ENCODE measurements at places on chromosomes 12 and 14.

DNA sequence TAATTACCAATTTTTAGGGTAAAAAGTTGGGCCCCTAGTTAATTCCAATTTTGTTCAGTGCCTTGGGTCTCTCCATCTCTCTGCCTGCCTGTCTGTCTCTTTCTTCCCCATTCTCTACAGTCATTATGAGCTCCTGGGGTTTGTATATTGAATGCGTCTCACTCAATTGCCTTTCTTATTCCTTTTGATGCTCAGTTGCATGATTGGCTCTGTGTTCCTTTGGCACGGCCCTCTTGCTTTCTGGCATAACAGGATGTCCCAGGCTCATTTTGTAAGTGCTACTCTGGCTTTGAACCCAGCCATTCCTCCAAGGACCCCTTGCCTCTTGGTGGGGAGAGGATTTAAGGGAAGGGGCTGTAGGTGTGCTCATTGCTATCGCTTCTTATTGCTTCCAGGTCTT is 35.6 kb downstream of the ZNF664 start:
- no peak for DNase-seq

GRCh38 chr12:96862326-96862725 is 44.7 kb upstream of the NEDD1 start:
- DNase-seq = no peak

- DNase-seq = no peak
Measured at GRCh38 chr14:71725922-71726579, 206.2 kb upstream of the RGS6 start.

DNA sequence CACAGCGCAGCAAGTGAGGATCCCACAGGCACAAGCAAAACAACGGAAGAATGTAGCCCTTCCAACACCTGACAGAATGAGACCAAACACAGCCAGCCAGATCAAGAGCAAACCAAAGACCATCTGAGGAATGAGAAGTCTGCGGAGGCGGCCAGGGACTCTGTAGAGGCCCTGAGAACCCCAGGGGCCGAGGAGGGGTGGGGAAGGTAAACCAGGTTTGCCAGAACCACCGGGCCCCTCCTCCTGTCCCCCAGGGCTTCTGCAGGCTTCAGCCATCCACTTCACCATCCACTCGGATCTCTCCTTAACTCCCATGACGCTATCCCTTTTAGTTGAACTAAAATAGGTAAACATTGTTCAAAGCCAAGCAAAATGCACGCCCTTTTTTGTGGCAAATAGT is 37.4 kb downstream of the ZCRB1 start:
- DNase-seq = no peak

- peak; percentile 49 for DNase-seq
Measured at GRCh38 chr12:131242741-131243496, 289.2 kb downstream of the ADGRD1 start.

GRCh38 chr14:70662816-70663215 is 21.1 kb downstream of the TTC9 start:
- no peak for DNase-seq

DNA sequence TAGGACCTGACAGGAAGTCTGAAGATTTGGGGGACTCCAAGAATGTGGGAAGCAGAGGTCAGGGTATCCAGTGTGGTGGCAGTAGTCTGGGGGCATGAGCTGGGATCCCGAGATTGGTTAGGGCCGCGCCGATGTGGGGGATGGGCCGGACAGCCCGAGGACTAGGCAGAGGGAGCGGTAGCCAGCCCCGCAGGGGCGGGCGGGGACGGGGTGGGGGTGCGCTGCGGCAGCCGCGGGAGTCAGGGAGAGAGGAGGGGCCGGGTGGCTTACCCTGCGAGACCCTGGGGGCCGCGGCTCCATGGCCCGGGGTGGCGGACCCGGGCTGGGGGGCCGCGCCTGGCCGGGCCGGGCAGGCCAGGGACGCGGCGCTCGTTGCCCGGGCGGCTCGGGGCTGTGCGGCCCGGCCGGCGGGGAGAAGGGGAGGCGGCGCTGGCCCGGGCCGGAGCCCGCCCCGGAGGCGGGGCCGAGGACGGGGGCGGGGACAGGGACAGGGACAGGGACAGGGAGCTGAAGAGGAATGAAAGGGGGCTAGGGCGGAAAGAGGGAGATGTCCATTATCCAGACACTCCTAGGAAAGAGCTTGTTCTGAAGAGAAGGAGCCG is 5.6 kb downstream of the ZNF385A start:
- DNase-seq = peak; percentile 92

DNA sequence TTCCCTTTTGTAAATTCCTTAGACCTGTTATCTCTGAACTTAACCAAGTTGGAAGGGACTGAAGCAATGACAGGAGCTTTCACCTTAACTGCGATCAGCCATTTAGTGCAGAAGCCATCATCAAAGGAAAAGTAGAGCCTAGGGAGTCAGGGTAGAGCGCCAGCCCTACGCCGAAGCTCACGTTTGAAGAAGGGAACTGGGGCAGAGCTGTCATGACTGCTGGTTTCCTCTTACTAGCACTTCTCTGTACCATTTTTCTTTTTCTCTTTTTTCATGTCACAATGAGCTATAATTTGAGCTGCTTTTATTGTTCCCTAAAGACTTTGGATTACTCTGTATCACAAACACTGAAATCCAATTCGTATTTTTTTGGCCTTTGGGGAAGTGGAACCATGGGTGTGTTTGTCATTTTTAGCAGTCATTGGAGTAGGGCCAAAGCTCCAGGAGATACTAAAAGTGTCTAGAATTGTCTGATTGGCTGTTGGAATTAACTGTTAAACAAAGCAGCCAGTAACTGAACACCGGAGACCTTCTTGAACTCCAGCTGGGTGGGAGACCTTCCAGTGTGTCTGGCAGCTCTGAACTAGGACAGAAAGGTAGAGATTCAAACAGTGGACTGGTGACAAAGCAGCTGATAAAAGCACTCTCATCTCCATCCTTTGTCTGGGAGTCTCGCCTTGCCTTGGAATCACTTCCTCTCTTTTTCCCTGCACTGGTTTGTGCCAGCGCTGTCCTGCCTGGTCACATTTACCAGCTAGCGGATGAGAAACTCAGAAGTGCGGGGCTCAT is 9.1 kb downstream of the MTRFR start:
- DNase-seq = no peak

DNA sequence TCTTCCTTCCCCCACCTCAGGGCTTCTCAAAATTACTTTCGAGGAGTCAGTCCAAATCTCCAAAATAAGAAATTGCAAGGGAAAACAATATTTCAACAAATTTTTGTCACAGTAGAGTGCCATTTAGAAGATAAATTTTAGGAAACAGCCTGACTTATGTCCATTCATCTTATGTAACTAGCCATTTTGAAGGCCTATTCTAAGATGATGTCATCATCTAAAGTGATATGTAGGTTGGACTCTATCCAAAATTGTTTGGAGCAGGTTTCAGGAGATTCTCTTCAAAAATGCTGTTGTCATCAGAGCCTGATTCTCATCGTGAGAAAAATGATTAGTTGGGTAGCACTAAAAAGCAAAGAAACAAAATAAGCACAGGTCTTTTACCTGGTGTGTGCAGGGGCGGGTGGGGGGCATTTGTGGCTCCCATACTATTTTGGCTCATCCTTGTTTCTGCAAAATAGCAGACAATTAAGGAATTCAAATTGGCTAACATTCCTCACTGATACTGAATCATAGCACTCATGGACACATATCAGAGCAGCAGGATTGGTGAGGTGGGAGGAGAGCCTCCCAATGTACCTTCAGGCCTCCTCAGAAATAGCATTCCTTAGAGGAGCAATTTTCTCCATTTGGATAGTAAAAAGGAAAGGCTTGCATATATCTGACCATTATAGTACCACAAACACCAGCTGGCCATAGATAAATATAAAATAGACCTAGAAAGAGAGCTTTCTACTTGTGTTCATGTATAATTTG is 360.9 kb upstream of the NAV3 start:
- no peak for DNase-seq

DNA sequence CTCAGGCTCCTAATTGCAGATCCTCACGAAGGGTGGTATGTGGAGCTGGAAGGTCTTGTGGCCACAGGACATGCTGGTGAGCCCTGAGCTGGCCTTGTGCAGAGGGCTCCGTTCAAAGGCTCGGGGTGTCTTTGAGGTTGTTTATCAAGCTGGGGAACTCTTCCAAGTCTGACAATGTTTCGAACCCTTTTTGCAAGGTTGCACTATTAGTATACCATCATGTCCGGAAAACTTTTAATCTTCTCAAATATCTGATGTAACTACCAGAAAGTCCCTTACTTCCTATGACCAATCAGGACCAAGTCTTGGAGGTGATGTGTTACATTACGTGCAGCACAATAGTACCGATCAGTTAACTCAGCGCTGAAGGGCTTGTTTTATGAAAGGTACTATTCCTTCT is 21.5 kb downstream of the UBR7 start:
- no peak for DNase-seq

DNA sequence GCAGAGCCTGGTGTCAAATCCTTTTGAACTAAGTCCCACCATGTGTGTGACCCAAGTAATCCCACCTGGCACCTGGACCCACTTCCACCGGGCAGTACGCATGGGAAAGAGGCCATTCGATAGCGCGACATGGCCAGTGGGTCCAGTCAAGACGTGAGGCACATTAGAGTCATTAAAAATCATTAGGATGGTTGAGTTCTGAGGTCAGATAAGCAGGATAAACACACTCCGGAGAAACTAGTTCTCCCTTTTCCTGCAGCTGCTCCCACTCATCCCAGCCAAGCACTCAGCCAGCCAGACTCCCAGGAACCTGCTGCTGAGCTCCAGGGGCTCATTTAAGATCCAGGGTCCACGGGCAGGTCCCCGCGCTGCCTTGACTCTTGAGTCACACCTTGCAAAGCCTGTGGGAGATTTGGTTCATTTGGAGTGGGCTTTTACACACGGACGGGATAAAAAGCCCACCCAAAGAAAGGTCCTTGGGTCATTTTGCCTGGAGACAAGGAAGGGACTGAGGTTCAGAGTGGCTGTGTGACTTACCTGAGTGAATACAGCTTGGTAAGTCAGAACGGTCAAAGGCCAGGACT is 313.9 kb downstream of the BCL11B start:
- no peak for DNase-seq

GRCh38 chr12:53927220-53928029 is 11.2 kb upstream of the HOXC13 start:
- DNase-seq = no peak

DNA sequence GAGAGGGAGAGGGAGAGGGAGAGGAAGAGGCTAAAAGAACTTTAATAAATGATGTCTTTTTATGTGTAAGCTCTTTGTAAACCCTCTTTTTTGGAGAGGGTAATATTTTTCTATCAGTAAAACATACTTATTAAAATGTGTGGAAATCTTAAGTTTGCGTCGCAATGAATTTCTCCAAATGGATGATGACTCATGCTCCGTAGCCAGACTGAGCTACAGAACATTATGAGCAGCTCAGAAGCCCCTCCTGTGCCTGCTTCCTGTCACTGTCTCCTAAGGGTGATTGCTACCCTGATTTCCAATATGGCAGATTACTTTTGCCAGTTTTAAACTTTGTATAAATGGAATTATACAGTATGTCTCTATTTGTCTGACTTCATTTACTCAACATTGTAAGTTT is 13.0 kb upstream of the PYGL start:
- peak; percentile 86 for DNase-seq

DNA sequence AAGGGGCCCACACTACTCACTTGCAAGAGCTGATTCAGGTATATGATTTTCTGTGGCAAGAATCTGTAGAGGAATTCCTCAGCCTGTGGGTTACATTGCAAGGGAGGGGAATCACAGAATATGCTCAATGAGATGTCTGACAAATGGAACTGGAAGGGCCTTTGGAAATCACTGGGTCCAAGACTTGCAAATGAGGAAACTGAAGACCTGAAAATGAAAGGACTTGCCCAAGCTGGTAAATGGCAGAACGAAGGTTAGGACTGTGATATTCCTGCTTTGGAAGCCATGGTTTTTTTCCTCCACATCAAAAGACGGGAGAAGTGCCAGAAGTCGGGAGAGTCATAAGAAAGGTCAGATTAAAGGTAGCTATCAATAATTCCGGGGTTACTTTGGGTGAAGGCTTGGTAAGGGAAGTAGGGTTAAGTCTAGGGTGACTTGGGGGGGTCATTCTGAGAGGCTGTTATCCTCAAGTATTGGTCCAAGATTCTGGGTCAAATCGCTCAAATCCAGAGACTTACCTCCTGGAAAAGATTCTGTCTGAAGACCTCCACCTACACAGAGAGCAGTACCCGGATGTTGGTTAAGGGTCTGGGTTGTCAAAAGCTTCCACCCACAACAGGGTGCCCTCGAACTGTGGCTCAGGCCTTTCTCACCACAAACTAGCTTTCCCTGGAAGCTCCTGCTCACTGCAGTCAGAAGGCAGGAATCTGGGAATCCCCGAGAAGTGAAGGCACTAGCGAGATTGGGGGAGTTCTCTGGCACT is 539 bp downstream of the PSME2 start:
- DNase-seq = peak; percentile 21

DNA sequence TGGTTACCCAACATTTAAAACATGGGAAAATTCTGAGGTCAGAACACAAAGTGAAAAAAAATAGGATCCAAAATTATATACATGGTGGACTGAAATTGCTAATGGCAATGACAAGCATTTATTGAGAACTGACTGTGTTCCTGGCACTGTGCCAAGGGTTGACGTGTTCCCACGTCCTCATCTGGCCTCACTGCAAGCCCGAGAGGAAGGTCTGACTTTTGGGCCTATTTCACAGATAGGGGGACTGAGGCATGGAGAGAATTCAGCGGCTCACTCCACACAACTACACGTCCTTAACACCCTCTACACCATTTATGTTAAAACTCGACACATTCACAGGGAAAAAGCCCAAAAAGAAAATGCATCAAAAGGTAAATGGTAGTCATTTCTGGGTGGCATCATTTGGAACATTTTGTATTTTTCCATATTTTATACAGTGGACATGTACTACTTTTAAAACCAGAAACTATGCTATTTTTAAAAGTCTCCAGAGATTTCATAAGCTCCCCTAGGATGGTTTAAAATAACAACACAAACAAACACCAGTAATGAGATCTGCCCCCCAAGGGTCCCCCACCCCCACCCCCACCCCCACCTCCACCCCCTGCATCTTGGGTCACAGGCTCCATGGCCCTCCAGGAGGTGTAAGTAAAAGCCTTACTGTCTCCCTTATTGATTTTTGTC is 27.7 kb downstream of the CLMN start:
- DNase-seq = peak; percentile 64

DNA sequence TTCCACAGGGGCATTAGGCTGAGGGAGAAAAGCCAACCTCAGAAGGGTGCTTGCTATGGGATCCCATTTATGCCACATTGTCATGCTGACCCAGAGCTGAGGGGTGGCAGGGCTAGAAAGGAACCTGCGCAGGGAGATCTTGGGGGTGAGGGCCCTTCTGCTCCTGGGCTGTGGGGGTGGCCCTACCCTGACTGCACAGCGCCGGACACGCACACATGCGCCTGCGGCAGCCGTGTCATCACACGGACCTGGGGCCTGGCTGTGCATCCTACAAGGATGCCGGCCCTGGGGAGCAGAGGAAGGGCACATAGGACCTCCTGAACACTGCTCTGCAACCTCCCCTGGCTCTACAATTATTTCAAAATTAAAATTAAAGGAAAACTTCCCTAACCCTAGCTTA is 6.9 kb downstream of the CDCA4 start:
- DNase-seq = no peak

Data from urothelium cell line (cell line).